ENCODE measurements at places on chromosomes 4 and X.

- DNase-seq, result no peak
Measured at GRCh38 chrX:49071877-49072711, 1.7 kb downstream of the PRAF2 start.

GRCh38 chrX:136214551-136214950 lies 36.6 kb downstream of the MAP7D3 start:
- DNase-seq, result no peak

GRCh38 chr4:183716302-183716701 lies 57.2 kb downstream of the TRAPPC11 start:
- DNase-seq, result no peak

DNA sequence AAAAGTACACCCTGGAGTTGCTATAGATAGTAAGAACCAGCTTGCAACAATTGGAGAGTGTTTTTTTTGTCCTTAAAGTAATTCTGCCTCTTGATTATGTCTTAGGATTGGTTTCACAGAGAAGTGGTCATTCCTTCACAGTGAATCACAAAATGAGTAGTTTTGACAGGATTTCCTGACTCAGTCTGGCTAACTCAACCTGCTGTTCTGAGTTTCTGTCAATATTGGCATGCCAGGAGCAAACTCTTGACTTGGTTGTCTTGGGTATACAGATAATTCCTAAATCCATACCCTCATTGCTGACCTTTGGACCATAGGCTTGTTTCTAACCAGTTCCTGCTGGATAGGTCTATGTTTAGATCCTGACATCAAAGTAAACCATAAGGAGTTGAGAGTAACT lies 9.4 kb downstream of the FHIP1A start:
- no peak for DNase-seq

GRCh38 chr4:83947125-83947829 lies 411.4 kb downstream of the GPAT3 start:
- no peak for DNase-seq

DNA sequence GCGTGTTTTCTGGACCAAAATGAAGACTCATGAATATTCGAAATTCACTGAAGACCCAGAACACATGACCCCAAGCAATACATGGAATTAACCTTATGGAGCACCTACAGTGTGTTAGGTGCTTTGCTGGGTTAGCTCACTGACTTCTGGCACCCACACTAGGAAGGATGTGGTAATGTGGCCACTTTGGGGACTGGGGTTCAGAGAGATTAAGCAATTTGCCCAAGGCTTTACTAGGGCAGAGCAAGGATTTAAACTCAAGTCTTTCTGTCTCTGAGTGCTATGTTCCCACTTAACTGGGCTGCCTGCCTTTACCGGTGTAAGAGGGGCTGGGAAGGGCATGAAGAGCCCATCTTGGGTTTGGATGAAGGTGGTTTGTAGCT lies 162.0 kb upstream of the ATP6AP2 start:
- no peak for DNase-seq

DNA sequence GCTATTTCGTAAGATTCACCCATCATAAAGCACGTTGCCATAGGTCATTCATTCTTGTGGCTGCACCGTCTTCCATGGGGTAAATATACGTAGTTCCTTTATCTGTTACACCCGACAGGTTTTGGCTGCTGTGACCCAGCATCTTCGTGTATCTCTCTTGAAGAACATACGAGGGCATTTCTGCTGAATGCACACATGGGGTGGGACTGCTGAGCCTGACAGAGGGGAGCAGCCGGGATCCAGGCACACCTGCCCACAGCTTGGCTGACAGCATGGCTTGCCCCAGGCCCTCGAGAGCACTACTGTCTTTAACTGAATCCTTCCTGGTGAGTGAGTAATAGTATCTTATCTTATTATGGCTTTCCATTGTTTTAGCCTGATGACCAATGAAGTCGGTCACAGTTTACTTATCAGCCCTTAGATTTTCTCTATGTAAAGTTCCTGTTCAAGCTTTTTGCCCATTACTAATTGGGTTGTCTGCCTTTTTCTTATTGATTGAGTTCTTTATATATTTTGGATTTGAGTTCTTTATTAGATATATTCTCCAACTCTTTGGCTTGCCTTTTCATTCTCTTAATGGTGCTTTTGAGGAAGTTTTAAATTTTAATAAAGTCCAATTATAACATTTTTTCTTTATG lies 45.0 kb upstream of the MXD4 start:
- DNase-seq, result no peak

GRCh38 chrX:135009838-135010237 lies 12.5 kb downstream of the RTL8B start:
- no peak for DNase-seq

DNA sequence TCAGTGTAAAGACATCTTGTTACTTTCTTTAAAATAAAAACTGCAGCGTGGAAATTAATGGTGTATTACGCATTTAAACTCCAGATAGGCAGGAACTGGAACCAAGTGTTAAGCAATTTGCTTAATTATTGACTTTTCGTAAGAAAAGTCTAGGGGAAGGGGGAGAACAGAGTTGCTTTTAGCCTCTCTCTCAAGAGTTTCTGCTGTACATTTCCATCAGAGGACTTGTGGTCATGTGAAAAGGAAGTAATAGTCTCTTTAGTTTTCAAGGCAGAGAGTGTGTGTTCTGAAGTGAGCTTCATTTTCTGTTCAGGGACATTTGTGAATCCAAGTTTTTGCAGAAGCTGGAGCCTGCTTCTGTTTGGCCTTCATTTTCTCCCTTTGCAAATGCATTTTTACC lies 127.2 kb downstream of the UBE2K start:
- no peak for DNase-seq

- DNase-seq, result no peak
Measured at GRCh38 chrX:13452283-13452682, 117.1 kb upstream of the EGFL6 start.
